ENCODE measurements at places on chromosomes 11 and 22.

GRCh38 chr22:37303821-37304274, 21.5 kb downstream of the CYTH4 start:
- DNase-seq, result no peak

GRCh38 chr11:134126217-134126822, 57.4 kb downstream of the JAM3 start:
- DNase-seq, result no peak

DNA sequence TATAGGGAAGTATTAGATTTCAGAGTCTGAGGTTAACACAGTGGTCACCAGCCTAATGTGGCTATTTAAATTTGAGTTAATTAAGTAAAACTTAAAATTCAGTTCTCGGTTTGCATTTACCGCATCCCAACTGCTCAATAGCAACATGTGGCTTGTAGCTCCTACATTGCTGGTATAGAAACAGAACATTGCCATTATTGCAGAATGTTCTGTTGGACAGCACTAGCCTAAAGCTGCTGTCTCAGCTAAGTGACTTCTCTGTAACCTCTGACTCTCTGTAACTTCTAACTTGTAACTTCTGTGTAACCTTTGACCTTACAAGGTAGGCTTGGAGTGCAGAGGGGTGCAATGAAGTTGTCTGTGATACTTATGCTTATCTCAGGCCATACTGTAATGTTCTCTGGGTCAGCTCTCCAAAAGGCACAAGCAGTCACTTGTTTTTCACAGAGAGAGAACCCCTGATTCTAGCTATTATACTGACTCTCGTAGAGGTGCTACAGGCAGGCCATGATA, 78.7 kb downstream of the ZNRF3 start:
- DNase-seq, result no peak

DNA sequence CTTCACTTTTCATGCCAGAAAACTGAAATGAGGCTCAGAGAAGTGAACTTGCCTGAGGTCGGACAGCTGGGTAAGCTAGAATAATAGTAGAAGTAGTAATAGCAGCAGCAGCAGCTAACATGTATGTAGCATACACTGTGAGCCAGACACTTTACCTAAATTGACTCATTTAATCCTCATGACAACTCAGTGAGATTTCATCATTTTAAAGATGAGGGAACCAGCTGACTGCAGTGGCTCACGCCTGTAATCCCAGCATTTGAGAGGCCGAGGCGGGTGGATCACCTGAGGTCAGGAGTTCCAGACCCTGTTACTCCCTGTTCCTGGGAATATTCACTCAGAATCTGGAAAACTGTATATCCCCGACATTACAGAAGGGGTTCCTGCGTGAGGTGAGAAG, 154.5 kb downstream of the DBX1 start:
- DNase-seq, result no peak

DNA sequence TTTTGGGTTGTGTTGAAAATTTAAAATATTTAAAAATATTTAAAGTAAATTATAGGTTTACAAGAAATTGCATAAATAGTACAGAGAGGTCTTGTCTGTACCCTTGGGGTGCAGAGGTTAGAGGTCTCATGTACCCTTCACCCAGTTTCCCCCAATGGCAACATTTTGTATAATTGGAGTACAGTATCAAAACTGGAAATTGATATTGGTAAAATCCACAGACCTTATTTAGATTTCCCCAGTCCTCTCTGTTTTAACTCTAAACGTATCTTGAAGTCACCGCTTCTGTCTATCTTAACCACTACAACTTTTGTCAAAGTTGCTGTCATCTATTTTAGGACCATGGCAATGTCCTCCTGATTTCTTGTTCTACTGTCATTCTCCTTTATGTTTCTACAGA, 10.9 kb downstream of the THY1 start:
- DNase-seq, result no peak

Data from SHP77 treated with DMSO at 0.1 percent for 48 hours (cell line).